ENCODE measurements at places on chromosomes 5 and 9.

GRCh38 chr9:88775559-88775958 is 215.7 kb upstream of the S1PR3 start:
- DNase-seq: no peak

DNA sequence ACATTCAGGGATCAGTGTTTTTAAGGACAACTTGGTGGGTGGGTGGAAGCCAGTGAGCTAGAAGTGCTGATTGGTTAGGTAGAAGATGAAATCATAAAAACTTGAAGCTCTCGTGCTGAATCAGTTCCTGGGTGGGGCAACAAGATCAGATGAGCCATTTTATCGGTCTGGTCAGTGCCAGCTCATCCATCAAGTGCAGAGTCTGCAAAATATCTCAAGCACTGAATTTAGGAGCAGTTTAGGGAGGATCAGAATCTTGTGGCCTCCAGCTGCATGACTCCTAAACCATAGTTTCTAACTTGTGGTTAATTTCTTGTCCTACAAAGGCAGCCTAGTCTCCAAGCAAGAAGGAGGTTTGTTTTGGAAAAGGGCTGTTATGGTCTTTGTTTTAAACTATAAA is 166.4 kb downstream of the FAM170A start:
- DNase-seq: no peak

- DNase-seq: no peak
Observed at GRCh38 chr5:144484124-144484897, 313.6 kb downstream of the KCTD16 start.

GRCh38 chr5:174735498-174736330 is 11.3 kb downstream of the MSX2 start:
- DNase-seq: no peak

DNA sequence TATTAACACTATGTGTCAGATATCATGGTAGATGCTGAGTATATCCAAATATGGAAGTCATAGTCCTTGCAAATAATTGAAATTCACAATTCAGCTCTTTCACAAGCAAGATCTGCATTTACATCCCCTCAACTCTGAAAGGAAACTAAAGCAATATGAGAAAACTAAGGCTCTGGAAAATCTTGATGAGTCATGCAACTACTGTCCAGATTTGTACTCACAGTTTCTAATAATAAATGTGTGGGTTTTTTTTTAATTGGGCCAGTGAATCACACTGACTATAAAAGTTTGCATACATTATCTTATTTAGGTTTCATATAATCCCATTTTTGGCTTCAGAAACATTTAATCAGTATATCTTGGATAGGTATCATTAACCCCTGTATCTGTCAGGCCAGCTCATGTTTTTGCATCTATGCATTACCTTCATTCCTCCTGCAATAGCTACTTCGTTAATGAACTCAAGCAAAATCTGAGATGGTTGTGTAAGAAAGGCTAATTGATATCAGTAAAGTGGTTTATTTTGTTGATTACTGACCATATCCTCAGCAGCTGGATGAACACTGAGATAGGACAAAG is 58.7 kb upstream of the PRR16 start:
- DNase-seq: no peak

DNA sequence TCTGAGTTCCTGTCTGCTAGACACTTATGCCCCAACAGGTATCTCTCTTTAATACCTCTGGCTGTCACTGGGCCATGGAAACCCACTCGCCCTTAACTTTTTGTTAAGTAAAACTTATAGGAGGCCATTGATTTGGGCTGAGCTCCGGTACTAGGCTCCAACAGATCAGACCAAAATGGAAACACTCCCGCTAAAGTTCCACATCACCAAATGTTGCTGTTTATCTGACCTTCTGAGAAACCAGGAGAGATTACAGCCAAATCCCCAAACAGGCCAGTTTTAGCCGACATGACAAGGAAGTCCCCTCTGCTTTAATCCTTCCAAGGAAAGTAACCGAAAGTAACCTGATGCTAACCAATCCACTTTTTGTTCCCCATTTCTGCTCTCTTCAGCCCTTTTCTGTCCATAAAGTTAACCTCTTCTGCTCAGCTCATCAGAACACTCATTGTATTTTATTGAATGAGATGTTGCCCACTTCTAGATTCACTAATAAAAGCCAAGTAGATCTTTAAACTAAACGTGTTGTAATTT is 115.2 kb upstream of the LHFPL2 start:
- no peak for DNase-seq

- no peak for DNase-seq
Observed at GRCh38 chr9:102101723-102102122, 363.3 kb upstream of the GRIN3A start.

GRCh38 chr9:108811944-108812343 is 43.8 kb downstream of the ACTL7B start:
- no peak for DNase-seq

DNA sequence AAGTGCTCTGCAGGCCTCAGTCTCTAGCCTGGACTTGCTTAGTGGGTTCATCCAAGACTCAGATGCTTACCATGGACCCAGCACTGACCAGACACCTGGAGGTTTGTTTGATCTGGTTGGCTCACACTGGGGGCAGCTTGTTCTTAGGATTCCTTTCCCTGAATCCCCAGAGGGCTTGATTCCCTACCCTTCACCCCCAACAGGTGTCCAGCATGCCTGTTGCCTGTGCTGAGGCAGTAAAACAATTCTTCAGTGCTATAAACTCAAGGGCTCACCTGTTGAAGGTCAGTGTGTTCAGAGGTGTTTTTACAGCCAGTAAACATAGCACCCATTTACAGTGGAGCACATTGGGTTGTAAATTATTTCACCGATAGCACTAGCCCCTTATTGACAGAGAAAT is 123.8 kb upstream of the KLF4 start:
- DNase-seq: no peak

DNA sequence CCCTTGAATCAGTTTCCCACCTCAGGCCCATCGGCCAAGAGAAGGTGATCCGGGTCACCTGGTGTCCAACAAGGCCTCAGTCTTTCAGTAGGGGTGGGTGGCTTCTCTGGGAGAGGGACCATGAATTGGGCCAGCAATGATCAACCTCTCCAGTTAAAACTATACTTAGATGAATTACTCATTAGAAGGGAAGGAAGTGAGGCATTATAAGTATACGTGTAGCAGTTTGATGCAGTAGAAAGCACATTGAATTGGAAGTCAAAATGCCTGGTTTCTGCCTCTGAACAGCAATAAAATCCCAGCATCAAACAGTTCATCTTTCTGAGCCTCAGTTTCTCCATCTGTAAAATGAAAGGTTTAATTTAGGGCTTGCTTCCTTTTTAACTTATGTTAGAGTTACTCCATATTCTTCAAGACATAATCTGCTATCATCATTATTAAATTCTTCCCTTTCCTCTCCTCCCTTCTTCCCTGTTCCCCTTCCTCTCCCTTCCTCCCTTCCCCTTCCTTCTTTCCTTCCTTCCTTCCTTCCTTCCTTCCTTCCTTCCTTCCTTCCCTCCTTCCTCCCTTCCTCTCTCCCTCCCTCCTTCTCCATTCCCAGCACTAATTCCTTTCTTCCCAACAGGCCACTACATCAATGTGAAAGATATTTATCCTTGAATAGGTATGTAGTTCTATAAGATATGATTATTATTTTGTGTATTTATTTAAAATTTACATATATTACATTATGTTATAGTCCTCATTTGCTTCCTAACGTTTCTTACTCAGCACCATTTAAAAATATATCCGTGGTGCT is 18.6 kb upstream of the TMEM174 start:
- DNase-seq: no peak

DNA sequence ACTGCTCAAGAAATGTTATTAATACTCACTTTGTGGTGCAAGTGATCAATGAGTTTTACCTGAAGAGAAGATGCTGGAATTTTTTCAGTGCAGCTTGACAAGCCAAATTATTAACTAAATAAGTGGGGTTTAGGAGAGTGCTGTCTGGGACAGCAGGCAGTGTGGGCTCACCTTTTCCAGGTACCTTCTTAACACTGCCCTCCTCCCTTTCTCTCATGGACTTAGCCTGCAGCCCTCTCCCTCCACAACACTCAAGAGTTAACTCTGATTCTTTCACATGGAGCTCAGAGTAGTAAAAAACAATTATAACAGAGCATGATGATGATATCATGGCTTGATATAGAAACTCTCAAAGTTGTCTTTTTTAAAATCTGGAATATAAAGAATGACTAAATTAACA is 404.8 kb upstream of the SLC30A5 start:
- DNase-seq: no peak

Data from NT2/D1 (cell line).